ENCODE measurements at places on chromosomes 13 and 19.

- DNase-seq: peak; percentile 96
Measured at GRCh38 chr19:38850436-38850975, 720 bp upstream of the HNRNPL start.

GRCh38 chr13:49448753-49449152, 4.7 kb downstream of the SETDB2 start:
- DNase-seq: no peak

- no peak for DNase-seq
Measured at GRCh38 chr13:28751175-28751960, 32.6 kb upstream of the SLC46A3 start.

GRCh38 chr13:59951011-59951410, 212.7 kb downstream of the DIAPH3 start:
- no peak for DNase-seq

DNA sequence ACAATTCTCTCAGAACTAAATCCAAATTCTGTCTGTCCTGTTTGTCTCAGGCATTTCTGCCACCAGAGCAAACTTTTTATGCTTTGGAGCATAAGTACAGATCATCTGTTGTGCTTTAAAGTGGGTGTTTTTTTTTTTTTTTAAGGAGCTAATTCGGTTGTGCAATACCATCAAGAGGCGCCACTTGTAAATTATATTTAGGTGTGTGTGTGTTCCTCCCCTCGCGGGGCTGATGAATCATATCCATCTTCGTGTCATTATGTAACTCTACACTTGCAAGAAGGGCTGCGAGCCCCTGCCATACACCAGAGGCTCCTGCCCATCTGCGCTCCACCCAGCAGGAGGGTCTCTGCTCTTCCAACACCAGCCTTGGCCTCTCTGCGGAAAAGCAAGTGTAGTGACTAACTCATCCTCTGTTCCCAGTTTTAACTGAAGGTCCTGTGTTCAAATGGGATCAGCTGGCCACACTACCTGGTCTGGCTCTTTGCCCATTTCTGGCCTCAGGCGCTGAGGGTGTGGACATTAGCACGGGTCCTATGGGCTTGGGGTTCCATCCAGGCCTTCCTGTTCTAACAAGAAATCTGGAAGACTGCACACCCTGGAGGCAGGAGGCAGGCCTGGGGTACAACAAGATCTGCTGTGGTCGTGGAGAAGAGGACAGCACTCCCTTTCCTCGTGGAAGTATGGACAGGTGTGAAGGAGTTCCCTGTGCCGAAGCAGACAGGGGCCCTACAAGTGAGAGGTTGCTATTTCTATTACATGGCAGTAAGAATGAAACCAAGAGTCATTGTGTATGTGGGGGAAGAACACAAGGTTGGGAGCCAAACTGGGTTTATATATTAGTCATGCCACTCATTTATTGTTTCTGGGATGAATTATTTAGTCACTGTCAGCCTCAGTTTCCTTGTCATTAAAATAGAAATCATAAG, 96.1 kb upstream of the MBNL2 start:
- DNase-seq: no peak

DNA sequence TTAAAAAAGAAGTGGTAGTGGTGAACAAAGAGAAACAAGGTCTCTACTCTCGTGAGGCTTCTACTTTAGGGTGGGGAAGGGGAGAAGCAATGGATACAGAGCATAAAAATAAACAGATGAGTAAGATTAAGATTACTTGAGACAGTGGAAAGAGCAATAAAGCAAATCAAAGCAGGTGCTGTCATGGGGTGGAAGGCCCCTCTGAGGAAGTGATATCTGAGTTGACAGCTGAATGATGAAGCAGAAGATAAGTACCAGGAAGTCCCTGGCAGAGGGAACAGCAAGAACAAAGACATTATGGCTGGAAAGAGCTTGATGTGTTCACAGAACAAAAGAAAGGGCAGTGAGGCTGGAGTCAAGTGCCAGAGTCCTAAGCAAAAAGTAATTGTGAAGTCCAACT, 221.8 kb downstream of the ENOX1 start:
- DNase-seq: no peak

DNA sequence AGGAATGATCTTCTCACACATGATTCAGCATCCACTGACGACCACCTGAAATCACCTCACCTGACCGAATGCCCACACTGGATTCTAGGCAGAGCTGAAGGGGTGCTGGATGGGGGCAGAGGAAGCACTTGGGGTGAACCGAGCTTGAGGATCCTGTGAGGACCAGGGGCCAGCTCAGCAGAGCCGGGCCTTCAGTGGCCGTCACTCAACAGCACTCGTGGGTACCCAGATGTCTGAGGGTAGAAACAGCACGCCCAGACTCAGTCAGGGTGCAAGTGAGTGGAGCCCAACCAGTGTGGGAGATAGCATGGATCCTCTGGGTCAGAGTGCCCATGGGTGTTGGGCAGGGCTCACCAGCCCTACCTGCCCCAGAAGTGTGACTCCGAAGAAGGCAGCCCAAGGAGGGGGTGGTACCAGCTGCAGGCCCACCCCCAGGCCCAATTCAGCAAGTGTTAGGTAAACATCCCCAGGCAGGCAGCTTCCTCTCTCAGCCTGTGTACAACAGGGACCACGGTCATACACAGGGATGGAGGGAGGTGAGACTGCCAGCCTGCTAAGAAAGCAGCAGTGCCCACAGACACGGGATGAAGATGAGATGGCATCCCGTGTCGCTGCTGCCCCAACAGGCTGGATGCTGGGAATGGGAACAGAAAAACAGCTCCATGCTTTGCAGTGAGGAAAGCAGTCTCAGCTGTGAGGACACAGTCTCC, 16.6 kb downstream of the GJA3 start:
- no peak for DNase-seq

DNA sequence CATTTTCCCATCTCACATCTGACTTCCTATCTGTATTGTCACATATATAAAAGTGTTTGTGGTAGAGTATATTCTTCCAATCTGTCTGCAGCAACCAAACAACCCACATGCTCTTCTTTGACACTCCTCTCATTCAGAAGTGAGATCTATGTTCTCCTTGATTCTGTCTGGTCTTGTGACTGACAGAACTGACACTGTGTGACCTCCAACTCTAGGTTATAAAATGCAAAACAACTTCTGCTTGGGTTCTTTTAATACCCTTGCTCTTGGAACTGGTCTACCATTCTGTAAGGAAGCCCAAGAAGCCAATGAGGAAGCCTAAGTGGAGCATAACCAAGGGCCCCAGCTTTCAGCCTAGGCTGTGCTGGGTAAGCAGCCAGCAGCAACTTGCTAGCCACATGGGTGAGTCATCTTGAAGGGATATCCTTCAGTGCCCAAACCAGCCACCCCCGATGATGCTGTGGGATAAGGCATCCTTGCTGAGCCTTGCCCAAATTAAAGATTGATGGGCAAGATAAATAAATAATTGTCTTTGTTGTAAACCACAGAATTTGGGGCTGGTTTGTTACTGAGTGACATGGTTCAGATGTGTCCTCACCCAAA, 18.4 kb upstream of the ITM2B start:
- no peak for DNase-seq

GRCh38 chr19:40691421-40692211, 1.2 kb upstream of the NUMBL start:
- DNase-seq: no peak

GRCh38 chr13:100859861-100860260, 185.3 kb upstream of the TMTC4 start:
- DNase-seq: no peak

DNA sequence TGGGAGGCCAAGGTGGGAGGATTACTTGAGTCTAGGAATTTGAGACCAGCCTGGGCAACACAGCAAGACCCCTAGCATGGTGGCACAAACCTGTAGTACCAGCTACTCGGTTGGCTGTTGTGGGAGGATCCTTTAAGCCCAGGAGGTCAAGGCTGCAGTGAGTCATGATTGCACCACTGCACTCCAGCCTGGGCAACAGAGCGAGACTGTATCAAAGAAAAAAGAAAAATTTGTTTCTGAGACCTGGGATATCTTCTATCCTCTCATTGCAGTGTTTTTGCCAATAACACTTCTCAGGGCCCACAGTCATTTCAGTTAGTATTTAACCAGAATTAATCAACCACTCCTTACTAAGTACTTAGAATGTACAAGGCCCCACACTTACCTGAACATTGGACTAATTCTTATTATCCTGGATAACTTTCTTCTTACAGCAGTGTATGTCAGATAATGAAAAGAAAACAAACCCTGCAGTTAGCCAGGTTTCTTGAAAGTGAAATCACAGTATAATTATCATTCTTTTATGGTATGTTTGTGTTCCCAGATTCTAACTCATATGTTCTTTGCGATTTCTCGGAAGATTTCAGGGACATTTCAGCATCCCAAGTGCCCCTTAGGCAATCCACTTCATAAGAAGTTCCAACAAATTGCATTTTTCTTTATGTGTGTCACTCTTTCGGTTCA, 75.6 kb upstream of the KLF5 start:
- DNase-seq: no peak

- DNase-seq: no peak
Measured at GRCh38 chr13:111536075-111536642, 215.7 kb downstream of the TEX29 start.

GRCh38 chr13:46983881-46984280, 87.0 kb upstream of the HTR2A start:
- DNase-seq: no peak

- no peak for DNase-seq
Measured at GRCh38 chr19:12255372-12255771, 39.3 kb downstream of the ZNF44 start.

- DNase-seq: no peak
Measured at GRCh38 chr19:5285311-5285710, 55.3 kb downstream of the PTPRS start.

DNA sequence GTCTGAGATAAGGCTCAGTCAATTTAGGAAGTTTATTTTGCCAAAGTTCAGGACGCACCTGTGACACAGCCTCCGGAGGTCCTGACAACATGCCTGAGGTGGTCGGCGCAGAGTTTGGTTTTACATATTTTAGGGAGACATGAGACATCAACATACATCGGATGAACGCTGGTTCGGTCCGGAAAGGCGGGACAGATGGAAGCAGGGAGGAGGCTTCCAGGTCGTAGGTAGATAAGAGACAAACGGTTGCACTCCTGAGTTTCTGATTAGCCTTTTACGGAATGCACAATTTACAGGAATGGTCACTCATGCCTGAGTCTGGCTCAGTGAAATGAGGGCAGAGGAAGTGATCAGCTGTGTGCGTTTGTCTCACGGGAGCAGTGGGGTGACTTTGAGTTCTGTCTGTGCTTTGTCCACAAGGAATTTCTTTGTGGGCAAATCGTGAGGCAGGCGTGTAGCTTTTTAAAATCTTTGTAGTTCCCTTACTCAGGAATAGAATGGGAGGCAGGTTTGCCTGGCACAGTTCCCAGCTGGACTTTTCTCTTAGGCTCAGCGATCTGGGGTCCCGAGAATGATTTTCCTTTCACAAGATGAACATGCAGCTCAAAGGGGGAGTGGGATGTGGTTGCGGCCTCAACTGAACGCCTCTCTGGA, 36.2 kb downstream of the C13orf46 start:
- DNase-seq: no peak

- peak; percentile 49 for DNase-seq
Measured at GRCh38 chr19:12838182-12838885, at the start of gene MAST1. Gene MAST1, plus strand, starts transcription at chr19:12838515. Its CDS starts 58 bp downstream, at chr19:12838573.

DNA sequence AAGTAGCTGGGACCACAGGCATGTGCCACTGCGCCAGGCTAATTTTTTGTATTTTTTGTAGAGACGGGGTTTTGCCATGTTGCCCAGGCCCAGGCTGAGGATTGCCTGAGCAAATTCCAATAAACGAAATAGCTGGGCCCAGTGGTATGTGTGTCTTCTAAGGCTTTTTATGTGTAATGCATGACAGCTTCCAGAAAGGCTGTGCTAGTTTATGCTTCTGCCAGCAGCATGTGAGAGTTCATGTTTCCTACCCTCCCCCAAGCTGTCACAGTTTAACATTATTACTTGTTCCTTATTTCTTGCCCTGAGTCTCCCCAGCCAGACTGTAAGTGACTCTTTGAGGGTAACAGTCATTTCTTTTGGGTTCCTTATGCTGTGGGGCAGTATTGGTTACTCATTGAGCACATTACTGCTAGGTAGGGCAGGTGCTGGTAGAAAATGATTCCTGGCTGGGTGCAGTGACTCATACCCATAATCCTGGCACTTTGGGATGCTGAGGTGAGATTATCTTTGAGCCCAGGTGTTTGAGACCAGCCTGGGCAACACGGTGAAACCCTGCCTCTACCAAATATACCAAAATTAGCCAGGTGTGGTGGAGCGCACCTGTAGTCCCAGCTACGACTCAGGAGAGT, 13.6 kb downstream of the GPATCH1 start:
- DNase-seq: no peak

GRCh38 chr13:42626176-42626860, 52.4 kb downstream of the TNFSF11 start:
- DNase-seq: no peak

DNA sequence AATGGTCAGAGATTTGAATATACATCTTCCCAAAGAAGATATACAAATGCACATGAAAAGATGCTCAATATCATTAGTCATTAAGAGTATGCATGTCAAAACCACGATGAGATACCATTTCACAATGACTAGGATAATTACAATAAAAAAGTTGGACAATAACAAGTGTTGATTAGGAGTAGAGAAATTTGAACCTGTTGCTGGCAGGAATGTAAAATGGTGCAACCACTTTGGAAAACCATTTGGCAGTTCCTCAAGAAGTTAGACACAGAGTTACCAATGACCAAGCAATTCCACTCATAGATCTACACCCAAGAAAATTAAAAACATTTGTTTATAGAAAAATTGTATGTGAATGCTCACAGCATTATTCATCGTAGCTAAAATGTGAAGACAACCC, 33.2 kb upstream of the STARD13 start:
- DNase-seq: no peak

DNA sequence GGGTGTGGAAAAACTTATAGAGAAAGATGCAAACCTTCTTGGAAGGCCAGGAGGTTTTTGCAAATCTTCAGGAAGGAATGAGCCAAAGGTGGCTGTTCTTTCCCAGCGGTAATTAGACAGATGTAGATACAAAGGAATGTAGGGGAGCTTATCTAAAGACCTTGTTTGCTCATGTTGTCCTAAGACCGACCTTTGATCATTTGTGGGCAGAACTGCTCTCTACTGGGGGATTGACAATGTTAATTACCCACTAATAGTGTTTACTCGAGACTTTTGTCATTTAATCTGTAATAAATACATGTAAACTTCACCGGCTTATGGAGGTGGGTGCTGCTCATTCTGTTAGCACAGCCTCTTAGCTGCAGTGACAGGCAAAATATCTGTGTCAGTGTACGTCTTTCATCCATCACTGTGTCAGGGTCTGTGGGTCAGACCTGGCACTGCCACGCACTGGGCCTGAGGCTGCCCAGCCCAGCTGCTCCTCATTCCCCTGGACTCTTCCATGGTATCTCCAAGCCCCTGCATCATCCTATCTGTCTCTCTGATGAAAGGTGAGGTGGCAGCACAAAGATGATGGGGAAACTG, 68.3 kb downstream of the ZNF431 start:
- DNase-seq: no peak

DNA sequence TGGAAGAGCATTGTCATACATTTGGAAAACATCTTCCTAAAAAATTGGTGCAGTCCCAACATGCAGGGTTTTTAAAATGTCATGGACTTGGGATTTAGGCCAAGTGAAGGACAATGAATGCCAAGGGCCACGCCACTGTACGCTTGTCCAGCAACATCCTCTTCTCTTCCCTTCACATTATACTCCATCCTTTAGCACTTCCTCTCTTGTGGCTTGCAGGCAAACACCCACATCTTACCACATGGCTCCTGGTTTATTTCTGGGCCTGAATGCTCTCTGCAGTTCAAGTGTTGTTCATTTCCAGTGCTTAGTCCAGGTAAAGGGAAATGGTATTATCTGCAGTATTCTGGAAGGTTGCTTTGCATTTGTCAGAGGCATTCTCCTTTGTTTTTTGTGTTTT, 45.0 kb downstream of the CBY2 start:
- no peak for DNase-seq
